CD8-positive, alpha-beta memory T cell (primary cell): ENCODE measurements at places on chromosomes 16 and 17. TPM values are rescaled to one million over a fixed set of nuclear protein-coding genes. Genes with fewer than 3 reads are reported as not detected.

DNA sequence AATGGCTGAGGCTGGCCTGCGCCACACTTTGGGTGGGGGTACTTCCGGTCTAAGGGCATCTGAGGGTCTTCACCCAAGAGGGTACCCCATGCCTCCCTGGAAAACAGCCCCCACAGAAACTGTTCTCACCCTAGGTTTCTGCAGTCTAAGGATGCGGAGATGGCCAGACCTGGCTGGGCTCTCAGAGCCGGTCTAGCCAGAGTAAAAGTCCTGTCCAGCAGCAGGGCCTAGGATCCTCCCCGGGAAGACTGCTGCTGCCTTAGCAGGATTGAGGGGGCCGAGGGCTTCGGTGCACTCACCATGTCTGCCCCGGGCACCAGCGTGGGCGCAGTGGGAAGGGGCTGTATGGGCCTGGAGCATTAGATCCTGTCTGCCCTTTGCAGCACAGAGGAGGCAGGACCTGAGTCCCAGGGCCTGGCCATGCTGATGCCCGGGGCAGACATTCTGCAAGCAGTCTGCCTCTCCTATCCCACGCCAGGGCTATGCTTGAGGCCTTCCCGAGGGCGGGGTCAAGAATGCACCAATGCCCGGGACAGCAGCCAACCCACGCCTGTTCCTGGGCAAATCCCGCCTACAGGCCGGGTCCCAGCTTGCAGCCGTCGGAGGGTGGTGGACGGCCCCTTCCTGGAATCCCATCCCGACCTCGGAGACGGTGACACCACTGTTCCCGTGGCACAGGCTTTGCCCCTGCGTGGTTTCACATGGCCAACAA lies 54.7 kb downstream of the CBFA2T3 start:
- H3K4me1 ChIP-seq = peaks cover 4% of the 10 kb centered on the region
- no peak for DNase-seq
- no peak overlapping the region for H3K4me3 ChIP-seq
- H3K27ac ChIP-seq = no peak overlapping the region
- H3K27me3 ChIP-seq = peaks cover 4% of the 10 kb centered on the region

GRCh38 chr16:65122724-65123395 lies 997 bp upstream of the CDH11 start:
- no peak overlapping the region for H3K27ac ChIP-seq
- DNase-seq = no peak
- no peaks in the 10 kb centered on the region for H3K4me1 ChIP-seq
- H3K4me3 ChIP-seq = no peak overlapping the region
- no peaks in the 10 kb centered on the region for H3K36me3 ChIP-seq

The ABAT gene
- 3.0 TPM for polyA plus RNA-seq

The GRAPL gene
- polyA plus RNA-seq = 1.1 TPM

The SYNGR2 gene
- polyA plus RNA-seq = 140 TPM

The GAS7 gene
- polyA plus RNA-seq = 4.4 TPM
